ENCODE measurements at places on chromosomes 6 and 20.

DNA sequence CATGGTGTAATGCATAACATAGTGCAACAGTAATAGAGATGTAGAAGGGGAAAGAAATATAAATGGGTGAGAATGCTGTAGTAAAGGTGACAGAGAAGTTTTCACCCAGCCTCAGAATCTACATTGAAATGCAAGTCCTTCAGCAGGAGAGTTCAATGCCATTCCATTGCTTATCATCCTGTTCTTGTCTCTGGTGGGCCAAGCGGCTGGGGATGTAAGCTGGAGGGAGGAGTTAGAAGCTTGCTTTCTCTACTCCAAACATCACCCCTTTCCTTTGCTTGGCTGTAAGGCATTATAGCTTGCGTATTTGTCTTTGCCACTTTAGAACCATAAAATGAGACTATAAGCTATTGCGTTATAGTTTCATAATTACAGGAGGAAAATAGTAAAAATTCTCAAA lies 2.2 kb upstream of the FUT9 start:
- DNase-seq: no peak

DNA sequence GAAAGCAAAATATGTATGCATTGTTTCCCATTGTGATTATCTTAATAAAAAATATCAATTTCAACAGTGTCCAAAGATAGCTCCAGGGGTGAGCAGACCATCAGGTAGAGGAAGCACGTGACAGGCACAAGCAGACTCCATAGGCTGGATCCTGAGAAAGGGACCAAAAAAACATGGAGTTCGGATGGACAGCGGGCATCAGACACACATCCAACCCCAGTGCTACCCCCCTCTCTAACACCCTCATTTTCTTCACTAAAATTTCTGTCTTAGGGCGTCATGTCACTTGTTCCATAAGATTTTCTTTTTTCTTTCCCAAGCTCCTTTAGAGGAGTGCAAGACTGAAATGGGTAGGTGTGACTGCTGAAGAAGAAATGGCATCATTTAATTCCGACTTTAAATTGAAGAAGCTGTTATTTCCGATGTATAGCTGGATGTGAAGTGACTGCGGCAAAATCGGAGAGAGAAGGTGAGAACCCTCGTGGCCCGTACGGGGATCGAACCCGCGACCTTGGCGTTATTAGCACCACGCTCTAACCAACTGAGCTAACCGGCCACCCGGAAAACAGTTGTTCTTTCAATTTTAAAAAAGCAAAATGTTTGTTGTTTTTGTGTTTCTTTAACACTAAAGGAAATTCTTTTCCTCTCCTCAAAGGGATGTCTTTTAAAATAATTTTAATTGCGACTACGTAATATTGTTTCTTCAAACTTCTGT lies 10.3 kb upstream of the PRSS16 start:
- DNase-seq: peak; percentile 46

DNA sequence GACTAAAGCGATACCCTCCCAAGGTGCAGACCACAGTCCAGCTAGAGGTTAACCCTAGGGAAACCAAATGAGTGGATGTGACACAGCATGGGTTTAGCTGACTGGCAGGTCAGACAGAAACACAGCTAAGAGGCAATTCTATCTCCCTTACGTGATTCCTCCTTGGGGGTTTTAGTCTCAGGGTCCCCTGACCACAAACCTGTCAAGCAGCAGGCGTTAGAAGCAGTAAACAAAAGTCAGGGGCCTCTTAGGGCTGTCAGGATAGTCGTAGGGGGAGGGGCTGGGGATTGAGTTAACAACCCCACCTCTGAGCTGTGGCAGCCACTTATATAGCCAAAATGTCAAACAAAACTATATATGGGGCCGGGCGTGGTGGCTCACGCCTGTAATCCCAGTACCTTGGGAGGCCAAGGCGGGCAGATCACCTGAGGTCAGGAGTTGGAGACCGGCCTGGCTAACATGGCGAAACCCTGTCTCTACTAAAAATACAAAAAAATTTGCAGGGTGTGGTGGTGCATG lies 13.6 kb downstream of the KCNK5 start:
- no peak for DNase-seq

DNA sequence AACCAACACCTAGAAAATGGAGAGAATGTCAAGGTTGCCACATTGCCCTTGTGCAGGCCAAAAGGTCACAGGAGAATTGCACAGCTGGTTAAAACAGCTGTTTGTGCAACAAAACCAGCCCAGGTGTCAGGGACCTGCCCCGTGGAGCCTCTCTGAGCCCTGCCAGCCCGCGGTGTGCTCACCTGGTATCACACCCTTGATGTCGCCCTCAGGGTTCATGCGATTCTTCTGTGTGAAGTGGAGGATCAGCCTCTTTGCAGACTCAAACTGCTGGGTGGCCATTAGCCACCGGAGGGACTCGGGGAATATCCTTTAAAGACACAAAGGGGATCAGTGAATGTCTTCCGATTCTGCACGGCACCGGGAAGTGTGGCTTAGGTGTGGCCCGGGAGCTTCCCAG lies 39.2 kb downstream of the PSMG4 start:
- DNase-seq: no peak

DNA sequence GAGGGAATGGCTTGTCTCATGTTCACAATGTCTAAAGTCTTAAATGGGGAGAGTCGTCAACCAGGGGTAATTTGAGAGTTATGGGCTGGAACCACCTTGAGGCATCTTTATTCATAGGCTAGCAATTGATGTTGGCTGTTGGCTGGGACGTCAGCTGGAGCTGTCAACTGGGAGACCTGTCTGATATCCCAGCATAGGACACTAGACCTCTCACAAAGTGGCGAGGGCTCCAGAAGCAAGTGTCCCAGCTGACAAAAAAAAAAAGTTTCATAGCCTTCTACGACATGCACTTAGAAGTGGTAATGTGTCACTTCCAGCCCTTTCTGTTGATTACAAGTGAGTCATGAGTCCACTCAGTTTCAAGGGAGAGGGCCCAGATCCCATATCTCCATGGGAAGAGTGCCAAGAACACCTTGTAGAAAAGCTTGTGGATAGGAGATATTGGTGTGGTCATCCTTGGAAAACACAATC lies 278.0 kb downstream of the ESR1 start:
- DNase-seq: no peak

- no peak for DNase-seq
Measured at GRCh38 chr6:80340686-80341085, 234.2 kb downstream of the BCKDHB start.

GRCh38 chr6:170132561-170132991 lies 158.3 kb downstream of the DLL1 start:
- no peak for DNase-seq

DNA sequence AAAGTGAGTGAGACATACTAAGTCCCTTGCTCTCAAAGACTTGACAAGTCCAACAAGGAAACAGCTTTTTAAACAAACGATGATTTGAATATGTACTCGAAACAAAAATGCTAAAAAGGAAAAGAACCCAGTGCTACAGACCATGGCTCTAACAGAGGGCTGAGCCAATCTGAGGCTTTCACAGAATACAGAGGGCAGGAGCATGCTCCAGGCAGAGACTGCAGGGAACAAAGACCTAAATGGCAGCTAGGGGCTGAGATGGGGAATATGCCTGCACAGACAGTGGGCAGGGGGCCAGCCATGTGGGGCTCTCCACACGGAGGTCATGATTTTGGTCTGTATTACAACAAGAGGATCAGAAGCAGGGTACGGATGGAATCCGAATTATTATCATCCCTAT lies 31.1 kb upstream of the C6orf118 start:
- no peak for DNase-seq

GRCh38 chr20:45164906-45165305 lies 9.8 kb upstream of the PI3 start:
- no peak for DNase-seq

DNA sequence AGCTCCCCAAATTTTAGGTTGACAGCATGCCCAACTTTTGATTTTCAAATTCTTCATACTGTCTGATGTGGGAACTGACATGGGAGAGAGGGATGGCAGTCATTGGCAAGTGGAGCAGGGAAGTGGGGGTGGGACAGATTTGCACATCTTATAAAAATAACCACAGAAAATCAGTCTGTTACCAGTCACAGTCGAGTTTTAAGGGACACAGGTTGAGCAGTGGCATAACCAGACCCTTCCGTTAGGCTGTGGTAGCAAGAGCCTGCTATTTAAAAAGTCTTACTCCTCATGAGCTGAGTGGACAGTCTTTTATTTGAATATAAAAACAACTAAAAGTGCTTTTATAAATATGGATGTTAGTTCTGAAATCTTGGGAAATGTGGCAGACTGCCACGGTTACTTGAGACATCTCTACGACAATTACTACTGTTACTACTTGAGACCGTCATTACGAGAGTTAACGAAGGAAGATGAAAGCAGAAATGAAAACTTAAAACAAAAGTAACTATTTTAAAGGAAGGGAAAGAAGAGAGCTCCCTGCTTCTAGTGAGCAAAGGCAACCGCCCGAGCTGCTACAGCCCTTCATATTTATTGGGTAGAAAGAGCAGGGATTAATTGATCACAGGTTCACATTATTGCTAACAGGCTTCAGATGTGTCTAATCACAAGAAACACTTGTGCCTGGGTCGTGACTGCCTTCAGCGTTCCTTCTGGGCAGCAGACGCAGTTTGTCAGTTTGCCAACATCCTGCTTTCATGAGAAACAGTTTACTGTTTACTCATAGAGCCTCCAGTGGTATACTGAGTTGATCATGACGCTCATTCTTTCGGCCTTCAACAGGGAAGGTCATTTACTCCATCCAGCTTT lies 71.3 kb downstream of the EFHC1 start:
- no peak for DNase-seq

- DNase-seq: no peak
Measured at GRCh38 chr20:19453410-19453809, 241.0 kb downstream of the SLC24A3 start.

DNA sequence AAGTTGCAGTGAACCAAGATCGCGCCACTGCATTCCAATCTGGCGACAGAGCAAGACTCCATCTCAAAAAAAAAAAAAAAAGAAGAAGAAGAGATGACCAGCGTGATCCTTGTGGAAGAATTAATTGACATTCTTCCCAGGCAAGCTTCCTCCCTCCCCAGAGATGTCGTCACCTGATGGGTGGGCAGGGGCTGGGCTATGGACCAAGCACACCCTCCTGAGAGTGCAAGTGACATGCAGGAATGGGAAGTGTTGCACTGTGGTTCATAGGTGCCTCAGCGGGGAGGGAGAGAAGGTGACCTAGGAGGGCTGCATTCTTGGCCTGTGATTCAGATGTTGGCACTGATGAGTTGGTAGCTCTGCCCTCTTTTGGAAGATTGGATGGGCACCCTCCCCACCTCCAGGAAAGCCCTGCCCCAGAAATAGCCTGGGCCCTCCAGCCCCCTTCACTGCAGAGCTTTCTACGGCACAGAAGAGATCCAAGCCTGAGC lies 37.8 kb downstream of the TAF8 start:
- no peak for DNase-seq

DNA sequence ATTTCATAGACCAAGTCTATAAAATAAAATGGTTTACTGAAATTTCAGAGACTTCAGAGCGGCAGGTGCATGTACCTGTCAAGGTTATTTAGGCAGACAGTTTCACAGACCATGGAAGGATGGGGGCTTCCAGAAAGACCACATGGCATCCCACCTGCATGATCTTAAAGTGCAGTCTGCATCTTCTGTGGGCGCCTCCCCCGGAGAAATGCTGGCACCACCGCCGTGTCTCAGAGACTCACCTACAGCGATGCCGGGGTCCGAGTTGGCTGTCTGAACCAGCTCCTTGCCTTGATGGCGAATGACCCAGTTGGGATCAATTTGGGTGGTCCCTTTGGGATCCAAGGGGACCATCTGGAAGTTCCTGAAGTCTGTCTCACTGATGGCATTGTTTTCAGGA lies 30.6 kb downstream of the THBS2 start:
- DNase-seq: no peak

GRCh38 chr6:150425508-150425907 lies 56.7 kb downstream of the IYD start:
- DNase-seq: no peak

- DNase-seq: no peak
Measured at GRCh38 chr6:157634546-157634945, 188.5 kb upstream of the SNX9 start.

DNA sequence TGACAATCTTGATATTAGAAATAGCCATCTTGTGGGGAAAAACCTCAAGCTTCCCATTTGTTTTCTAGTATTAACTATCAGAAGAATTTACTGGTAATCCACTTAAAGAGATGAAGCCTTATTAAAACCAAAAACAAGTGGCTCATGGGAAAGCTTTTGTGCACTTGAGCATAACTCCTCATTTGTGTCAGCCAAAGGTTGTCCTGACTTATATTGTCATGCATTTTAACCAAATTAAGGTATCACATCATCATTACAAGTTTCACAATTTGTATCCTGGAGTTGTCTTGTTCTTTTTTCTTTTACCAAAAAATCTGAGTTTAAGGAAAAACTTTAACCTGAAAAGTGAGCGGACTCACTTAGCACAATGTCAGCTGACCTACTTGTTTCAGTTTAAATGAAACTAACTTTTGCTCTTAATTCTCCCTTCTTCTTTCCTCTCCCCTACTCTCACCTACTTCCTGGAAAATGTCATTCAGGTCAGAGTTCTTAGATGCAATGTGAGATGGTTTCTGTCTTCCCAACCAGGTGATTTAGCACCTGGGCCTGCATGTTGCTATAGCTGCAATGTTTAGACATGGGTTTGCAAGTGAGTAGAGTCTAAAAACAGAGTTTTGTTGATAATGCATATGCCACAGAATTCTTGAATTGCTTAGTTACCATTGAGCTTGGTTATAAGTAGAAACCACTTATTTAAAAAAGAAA lies 82.8 kb downstream of the TNFAIP3 start:
- DNase-seq: no peak

DNA sequence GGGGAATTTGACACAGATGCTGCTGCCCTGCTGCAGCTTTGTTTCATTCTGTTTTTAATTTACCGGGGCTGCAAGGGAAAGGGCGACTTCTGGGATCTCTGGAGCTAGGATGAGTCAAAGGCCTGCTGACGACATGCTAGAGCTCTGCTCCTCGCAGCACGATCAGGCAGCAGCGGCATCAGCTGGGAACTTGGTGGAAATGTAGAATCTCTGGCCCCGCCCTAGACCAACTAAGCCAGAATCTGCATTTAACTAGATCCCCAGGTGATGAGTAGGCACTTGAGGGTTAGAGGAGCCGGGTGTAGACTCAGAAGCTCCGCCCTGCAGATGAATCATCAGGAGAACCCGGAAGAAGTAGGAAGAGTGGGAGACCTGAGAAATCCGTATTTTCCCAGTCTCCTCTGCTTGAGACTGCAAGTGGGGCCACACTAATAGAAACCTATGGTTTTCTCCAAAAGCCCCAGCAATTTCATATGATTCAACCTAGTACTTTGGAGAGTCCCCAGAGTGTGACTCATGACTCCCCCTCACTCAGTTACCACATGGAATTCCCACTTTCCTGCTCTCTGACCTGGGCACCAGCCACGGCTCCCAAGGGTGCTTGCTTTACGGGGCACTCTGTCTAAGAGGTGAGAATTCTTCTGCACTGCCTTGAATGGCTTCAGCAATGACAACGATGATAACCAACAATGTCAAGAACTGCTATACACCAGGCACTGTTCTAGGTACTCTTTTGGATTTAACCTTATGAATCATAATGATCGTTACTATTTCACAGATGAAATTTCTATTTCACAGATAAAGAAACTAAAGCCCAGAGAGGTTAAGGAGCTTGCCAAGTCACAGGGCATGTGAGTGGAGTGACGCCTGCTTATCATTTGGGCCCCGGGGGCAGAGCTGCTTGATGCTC lies 18.1 kb downstream of the TUBB2B start:
- no peak for DNase-seq

- DNase-seq: no peak
Measured at GRCh38 chr6:12935637-12936036, 219.1 kb downstream of the PHACTR1 start.

All from stimulated activated CD8-positive, alpha-beta memory T cell treated with anti-CD3 and anti-CD28 coated beads, Interleukin-15, amount 100 ng/mL, for 24 hours (primary cell).